T-helper 1 cell (primary cell): ENCODE measurements at places on chromosomes 11 and 22.

- no peak for DNase-seq
Observed at GRCh38 chr11:11612439-11612838, 9.4 kb downstream of the GALNT18 start.

DNA sequence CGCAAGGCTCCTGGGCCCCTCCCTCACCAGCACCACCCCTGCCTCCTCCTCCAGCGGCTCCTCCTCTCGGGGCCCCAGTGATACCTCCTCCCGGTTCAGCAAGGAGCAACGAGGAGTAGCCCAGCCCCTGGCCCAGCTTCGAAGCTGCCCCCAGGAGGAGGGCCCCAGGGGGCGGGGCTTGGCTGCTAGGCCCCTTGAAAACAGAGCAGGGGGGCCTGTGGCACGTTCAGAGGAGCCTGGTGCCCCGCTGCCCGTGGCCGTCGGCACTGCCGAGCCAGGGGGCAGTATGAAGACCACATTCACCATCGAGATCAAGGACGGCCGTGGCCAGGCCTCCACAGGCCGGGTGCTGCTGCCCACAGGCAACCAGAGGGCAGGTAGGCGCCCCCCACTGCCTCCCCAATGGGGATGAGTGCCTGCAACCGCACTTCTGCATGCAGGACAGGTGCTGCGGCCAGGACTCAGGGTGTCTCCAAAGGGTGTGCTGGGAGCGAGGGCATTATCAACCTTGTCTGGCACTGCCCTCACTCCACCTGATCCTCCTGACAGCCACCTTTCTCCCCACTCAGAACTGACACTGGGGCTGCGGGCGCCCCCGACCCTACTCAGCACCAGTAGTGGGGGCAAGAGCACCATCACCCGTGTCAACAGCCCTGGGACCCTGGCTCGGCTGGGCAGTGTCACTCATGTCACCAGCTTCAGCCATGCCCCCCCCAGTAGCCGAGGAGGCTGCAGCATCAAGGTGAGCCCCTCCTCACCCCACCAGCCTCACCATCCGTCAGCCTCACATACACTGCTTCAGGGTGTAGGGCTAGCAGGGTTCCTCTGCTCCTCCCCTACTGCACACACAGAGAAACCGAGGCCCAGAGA is 10.2 kb downstream of the SMTN start:
- DNase-seq, result no peak

DNA sequence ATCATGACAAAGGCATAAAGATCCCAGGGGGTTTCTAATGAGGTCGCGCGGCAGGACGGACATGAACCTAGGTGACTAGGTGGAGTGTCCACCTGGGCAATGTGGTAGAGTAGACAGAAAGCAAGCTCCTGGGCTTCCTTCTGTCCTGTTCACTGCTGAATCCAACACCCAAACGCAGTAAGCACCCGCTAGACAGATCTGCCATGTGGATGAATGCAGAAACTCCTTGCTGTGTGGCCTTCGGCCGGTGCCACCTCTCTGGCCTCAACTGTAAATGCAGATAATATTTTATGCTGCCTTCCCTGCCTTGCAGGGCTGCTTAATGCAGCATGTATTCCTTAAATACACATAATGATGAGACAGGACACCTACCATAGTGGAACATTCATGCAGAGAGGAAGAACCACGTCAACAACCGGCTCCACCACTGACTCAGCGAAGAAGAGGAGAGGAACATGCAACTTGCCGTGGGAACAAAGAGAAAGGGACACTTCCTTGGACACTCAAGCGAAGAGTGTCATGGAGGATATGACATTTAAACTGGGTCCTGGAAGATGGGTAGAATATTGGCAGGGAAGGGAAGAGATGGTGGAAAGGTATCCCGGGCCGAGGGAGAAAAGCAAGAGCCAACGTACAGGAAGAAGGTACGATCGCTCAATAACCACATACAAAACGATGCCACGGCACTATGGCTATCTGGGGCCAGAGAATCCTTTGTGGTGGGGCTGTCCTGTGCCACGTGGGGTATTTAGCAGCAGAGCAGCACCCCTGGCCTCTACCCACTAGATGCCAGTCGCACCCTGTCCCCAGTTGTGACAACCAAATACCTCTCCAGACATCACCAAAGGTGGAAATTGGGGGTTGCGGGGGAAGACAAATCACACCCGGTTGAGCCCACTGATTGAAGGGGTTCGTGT is 30.8 kb downstream of the MYH9 start:
- DNase-seq, result no peak

DNA sequence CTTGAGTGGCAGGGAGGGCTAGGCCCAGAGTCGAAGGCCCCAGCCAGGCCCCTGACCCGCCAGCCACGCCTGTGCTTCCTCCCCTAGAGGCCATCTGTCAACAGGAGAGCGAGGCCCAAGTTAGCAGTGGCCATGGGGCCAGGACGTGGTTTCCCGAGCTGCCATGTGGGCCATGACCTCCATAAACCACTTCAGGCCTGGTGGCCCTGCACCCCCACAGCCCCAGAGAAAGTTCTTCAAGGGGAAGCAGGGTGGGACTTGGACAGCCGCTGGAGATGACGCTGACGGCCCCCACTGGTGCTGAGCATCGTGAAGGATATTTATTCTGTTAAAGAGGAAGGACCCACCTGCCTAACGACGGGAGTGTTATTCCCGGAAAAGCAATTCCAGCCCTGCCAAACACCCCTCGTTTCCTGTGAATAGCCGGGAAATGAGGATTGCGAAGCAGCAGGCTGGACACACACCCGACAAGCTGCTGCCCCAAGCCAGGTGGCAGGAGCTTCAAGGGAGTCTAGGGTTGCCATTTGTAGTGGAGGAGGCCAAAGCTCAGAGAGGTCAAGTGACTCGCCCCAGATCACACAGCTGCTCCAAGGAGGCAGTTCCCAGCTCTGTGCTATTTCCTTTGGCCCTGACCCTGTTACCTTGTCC is 12.8 kb downstream of the PRR5 start:
- DNase-seq, result no peak

DNA sequence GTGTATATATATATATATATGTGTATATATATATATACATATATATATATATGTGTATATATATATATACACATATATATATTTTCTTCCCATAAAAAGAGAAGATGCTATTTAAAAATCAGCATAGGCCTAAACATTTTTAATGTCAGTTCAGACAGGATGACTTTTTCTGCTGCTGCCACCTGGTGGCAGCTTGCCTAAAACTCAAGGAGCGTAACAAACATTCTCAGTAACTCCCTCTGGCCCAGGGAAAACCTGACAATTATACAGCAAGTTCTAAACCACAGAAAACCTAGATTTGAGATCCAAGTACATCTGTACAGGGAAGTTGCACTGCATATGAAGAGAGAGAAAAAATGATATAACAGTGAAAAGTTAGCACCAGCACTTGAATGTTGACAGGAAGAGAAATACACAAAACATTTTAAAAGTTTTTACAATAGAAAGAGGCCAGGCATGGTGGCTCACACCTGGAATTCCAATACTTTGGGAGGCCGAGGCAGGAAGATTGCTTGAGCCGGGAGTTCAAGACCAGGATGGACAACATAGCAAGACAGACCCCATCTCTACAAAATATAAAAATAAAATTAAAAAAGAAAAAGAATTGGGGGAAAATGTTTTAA is 16.6 kb downstream of the OR8A1 start:
- DNase-seq, result no peak

GRCh38 chr11:71252770-71253730 is 673 bp upstream of the SHANK2 start:
- no peak for DNase-seq

- no peak for DNase-seq
Observed at GRCh38 chr22:50606165-50606945, 5.8 kb downstream of the MAPK8IP2 start.

GRCh38 chr11:44531636-44532035 is 33.8 kb upstream of the CD82 start:
- DNase-seq, result no peak

- DNase-seq, result no peak
Observed at GRCh38 chr11:69572861-69573260, 68.1 kb upstream of the CCND1 start.

DNA sequence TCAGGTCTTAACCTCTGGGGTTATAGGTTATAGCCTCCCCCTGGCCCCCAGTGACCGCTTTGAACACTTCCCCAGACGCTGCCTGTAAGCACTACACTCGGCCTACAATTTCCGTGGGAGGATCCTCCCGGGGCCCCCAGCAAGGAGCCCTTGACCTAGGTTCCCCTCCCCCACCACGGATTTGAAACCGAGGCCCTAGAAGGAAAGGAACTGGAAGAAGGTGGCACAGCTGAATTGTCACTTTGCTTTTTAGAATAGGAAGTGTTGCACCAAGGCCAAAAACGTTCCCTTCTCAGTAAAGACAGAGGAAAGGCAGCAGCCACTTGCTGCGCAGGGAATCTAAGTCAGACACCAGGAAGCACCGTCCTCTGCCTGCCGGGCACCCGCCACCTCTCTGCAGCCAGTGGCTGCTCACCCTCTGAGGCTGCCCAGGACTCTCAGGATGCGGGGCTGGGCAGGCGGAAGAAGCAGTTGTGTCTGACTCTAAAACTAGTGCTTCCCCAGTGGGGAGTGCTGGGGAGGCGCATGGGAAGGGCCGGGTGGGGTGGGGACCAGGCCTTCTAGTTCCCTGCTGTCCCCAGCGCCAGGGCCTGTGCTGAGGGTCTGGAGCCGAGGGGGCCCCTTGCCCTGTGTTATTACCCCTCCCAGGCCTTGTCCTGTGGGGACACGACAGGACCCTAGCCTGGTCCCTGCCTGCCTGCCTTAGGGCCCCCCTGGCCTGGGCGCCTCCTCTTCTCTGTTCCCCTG is 7.9 kb upstream of the FLRT1 start:
- no peak for DNase-seq

DNA sequence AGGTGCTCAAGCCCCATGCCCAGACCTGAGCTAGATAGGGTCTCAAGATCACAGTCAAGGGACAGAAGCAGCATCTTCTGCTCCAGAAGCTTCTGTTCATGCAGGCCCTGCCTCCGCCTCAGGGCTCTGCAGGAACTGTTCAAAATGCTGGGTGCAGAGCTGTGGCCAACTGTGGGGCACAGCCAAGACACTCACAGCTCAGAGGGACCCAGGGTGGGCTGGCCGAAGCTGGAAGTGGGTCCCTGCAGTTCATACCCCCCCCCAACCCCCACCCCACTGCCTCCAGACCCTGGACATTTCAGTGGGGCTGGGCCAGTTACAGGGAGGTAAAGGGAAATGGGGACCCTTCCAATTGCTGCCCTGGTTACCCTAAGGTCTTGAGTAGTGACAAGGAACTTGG is 129.0 kb downstream of the CRYBB2 start:
- DNase-seq, result no peak

DNA sequence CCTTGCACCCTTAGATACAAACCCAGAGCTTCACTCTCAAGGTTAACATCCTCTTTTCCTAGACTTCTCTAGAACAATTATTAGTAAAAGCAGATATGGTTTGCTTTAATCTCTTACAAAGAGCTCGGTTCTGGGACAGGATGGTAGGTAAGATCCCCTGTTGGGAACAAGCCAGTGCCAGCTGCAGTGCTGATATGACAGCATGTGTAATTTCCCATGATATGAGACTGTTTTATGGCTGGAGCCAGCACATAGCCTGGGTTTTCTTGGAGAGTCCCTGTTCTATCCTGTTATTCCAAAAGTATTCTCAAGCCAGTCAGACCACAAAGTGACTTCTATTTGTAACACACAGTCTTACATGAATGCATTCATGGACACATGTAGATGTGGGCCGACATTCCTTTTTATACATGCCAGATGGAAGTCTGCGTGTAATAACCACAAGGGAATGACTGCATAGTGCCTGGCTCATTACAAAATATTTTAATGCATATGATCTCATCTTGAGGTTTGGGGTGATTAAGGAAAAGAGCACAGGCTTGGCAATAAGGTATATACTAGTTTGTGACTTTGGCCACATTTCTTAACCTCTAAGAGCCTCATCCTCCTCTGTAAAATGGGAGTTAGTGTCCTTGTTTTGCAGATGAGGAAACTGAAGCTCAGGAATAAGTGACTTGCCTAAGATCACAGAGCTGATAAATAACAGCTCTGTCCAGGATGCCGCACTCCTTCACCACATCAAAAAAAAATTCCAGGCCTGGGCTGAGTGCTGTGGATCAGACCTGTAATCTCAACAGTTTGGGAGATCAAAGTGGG is 21.8 kb downstream of the CLMP start:
- DNase-seq, result no peak

GRCh38 chr11:68498903-68499883 is 38.6 kb downstream of the PPP6R3 start:
- no peak for DNase-seq

- DNase-seq, result peak; percentile 33
Observed at GRCh38 chr11:61082062-61082870, 20.0 kb upstream of the CD5 start.

DNA sequence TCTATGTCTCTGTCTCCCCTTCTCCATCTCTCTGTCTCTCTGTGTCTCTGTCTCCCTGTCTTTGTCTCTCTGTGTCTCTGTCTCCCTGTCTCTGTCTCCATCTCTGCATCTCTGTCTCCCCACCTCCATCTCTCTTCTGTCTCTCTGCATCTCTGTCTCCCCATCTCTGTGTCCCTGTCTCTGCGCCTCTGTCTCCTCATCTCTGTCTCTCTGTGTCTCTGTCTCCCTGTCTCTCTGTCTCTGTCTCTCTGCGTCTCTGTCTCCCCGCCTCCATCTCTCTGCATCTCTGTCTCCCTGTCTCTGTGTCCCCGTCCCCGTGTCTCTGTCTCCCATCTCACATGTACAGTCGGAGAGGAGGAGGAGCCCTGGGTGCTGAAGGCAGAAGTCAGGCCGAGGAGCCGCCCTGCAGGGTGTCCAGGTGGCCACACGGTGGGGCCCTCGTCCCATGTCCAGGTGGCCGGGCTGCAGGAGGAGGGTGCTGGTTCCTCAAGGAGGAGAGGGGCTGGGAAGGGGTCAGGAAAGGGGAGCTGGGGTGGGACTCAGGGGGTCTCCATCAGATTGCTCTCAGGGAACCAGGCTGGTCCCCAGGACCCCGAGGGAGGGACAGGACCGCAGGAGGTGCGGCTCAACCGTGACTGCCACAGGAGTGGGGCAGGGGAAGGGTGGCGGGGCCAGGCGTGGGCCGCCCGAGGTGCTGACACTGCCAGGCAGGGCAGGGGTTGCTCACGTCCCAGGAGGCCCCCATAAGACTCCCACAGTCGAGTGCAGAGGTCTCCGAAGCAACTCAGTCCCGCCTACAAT is 25.6 kb upstream of the TH start:
- peak; percentile 53 for DNase-seq

GRCh38 chr11:12091956-12092558 is 18.3 kb upstream of the MICAL2 start:
- no peak for DNase-seq

- DNase-seq, result no peak
Observed at GRCh38 chr11:11244470-11245080, 108.5 kb downstream of the CSNK2A3 start.

DNA sequence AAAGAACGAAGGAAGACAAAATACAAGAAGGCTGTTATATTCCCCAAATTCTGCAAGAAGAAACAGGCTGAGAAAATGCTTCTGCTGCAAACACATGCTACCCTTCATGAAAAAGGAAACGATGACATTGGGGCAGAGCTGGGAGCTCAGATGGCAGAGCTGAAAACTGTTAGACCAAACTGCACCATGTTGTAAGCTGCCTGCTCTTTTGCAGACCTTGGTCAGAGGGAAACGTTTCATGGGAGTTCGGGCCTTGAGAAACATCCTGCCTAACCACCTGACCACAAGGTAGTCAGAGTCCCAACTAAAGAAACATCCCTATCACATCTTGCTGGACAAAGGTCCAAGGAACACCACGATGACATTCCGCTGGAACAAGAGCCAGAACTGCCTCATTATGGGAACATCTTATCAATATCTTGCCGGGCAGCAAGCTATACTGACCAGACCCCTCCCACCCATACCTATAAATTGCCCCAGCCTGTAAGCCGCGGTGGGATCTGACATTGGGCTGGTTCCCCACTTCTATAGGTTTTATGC is 110.7 kb upstream of the CTSC start:
- DNase-seq, result no peak

GRCh38 chr22:20807315-20807752 is 33.4 kb downstream of the SERPIND1 start:
- no peak for DNase-seq
